ENCODE measurements at places on chromosomes 16 and 17. TPM values are rescaled to one million over a fixed set of nuclear protein-coding genes. Genes with fewer than 3 reads are reported as not detected.

Gene HCFC1R1
- 110 TPM for total RNA-seq

GRCh38 chr16:1775846-1776671 is 3.1 kb upstream of the MRPS34 start:
- no peak for DNase-seq

- no peak for DNase-seq
Observed at GRCh38 chr16:79635488-79635887, 35.0 kb upstream of the MAF start.

- DNase-seq = no peak
Observed at GRCh38 chr16:51439271-51439670, 288.2 kb upstream of the SALL1 start.

Gene C16orf96
- total RNA-seq = not detected

GRCh38 chr16:89843409-89844350 is 15.4 kb downstream of the SPIRE2 start:
- DNase-seq = no peak

- peak; percentile 15 for DNase-seq
Observed at GRCh38 chr17:65794572-65794971, 233.1 kb upstream of the AXIN2 start.

- DNase-seq = no peak
Observed at GRCh38 chr16:49854796-49855203, 1.1 kb downstream of the ZNF423 start.

Gene KRTAP3-2
- total RNA-seq = not detected

Gene CEMP1
- not detected for total RNA-seq

Gene TVP23A
- total RNA-seq = not detected

Gene ZNF785
- 3.9 TPM for total RNA-seq

DNA sequence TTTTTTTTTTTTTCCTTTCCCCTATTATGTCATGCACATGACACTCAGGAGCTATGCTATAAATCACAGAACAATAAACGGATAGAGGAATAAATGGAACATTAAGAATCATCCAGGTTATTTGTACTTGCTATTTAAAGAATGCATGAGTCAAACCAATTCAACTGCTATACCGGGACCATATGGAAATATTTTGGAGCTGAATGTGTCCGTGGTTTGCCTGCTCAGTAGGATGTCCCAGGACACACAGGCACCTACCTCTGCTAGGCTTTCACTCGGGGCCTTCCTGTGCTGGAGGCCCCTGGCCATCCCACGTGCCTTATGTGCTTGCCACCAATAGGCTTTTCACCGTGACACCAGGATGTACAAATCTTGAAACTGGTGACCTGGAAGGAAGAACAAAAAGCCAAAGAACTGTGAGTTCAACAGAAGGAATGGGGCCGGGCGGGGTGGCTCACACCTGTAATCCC is 15.3 kb upstream of the SEC14L1 start:
- peak; percentile 99 for DNase-seq

Gene ABCA10
- total RNA-seq = 0.11 TPM

Gene PTX4
- not detected for total RNA-seq

- no peak for DNase-seq
Observed at GRCh38 chr17:21174713-21175112, 39.2 kb downstream of the TMEM11 start.

- DNase-seq = no peak
Observed at GRCh38 chr16:89323120-89323960, 105.8 kb downstream of the ZNF778 start.

Gene RBL2
- 36.6 TPM for total RNA-seq

DNA sequence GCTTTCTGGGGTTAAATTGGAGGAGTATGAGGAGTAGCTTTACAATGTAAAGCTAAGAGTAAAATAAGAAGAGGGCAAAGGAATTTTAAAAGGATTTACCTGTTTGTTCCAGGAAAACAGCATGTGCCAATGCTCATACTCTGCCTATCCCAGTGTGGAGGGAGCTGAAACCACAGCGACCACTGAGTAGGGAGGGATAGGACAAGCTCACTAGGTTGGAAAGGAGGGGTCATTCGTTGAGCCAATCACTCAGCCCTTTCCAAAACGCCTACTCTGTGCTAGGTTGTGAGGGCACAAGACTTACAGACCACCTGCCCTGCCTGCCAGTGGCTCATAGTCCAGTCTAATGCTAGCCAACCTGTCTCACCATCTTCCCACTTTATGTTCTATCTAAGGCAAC is 1.1 kb upstream of the DNAJC7 start:
- no peak for DNase-seq

Gene AOC3
- 0.14 TPM for total RNA-seq
